ENCODE measurements at places on chromosomes 5 and 9.

GRCh38 chr5:96816991-96817390, 9.2 kb upstream of the ERAP1 start:
- DNase-seq: no peak

DNA sequence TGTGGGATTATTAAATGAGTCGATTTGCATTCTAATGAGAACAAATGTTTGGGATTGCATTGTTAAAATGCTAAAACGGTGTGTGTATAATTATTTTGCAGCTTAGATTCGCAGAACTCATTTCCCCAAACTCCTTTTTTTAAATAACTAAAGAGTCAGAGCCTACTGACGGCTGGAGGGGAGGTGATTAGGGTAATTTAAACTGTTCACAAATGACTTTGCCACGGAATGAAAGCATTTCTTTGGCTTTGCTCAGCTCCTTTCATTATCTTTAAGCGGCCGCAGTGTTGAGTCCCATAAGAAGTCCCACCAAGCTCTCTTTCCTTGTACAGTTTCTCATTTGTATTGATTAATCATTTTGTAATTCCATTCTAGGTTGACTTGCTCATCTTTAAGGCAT, 1632.8 kb downstream of the MAT2B start:
- DNase-seq: no peak

DNA sequence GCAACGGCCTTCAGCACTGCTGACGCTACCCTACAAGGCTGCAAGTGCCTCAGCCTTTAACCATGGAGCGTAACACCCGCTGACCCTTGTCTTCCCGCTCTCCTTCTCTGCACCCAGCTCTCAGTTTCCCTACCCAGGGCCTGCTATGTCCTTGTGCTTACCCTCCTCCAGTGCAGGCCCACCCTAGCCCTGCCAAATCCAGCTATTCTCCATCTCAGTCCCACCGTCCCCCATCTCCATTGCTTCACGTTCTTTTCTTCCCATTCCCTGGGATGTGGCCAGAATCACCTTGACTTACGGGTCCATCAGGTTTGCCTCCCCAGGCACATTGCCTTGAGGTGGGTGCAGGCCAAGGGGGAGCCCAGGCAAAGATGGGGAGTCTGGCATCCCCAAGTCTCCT, 91.2 kb downstream of the PAX5 start:
- DNase-seq: no peak

DNA sequence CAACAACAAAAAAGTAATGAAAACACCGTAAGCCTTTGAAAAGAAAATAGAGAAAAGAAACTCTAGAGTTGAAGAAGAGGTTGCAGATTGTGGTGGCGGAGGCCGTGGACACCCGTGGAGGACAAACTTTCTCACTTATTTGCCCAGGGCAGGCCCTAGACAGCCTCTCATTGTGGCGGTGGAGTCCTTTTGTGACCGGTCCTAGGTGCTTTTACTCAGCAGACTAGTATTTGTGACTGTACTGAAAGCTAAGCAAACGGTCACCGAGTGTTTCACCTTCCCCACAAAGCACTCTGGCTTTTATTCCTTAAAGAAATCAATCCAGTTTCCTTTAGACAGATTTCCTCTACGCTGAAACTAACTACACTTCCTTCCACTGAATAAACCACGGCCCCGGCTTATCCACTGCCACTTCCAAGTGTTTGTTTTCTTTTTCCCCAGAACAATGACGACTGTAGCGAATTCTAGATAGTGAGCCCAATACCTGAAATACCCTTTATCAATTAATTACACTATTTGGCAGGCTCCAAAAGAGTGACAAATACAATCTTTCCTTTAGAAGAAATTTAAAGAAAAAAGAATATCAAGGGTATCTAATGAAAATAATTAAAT, 210.2 kb upstream of the TARS1 start:
- no peak for DNase-seq

DNA sequence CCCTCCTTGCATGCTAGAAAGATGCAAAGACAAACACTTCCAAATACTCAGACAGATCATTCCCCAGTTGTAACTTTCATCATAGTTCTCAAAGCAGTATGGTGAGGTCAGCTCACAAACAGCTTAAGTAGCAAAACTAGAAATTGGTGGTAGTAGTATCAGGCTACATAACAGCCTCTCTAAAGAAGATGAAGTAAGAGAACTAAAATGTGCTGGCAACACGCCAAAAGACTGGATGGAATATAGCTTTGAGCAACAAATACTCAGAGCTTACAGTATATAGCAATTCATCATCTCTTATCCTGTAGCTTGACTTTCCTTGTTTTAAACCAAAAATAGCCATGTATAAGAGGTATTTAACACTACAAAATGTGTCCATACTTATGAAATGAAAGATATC, 7.5 kb downstream of the PFDN1 start:
- DNase-seq: no peak

- no peak for DNase-seq
Measured at GRCh38 chr9:98121058-98121457, 2.0 kb upstream of the TRIM14 start.

Data from NCI-H524 treated with DMSO at 0.1 percent for 48 hours (cell line).